ENCODE measurements at places on chromosomes 11 and 22.

- no peak for DNase-seq
These were observed 9.5 kb downstream of the ANO1 start for GRCh38 chr11:70087446-70088167.

- DNase-seq = no peak
These were observed 876 bp downstream of the MS4A12 start for GRCh38 chr11:60493454-60493853.

- no peak for DNase-seq
These were observed 78.4 kb downstream of the C11orf91 start for GRCh38 chr11:33622186-33622585.

GRCh38 chr11:92269021-92269420, 44.4 kb downstream of the FAT3 start:
- DNase-seq = no peak

- no peak for DNase-seq
These were observed 22.9 kb downstream of the POLD3 start for GRCh38 chr11:74615311-74615710.

DNA sequence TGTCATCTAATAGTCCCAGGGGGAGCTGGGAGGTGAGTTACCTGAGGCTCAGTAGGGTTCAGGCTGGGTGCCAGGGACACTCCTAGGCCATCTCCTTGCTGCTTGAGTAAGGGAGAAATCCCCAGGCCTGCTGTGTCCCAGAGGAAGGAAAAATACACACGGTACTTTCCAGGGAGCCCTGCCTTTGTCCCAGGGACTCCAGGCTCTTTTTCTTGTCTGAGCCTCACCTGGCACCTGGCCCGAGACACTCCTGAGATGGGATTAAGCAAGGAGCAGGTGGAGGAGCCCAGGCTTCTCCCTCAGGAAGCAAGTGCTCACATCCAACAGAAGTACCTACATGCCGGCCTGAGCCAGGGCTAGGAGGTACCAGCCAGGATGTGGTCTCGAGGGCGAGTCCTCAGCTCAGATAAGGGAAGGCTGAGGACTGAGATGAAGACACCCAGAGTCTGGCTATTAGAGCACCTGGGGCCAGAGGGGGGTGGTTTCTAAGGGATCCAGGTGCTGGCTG, 899 bp upstream of the KLHDC7B start:
- DNase-seq = peak; percentile 42

DNA sequence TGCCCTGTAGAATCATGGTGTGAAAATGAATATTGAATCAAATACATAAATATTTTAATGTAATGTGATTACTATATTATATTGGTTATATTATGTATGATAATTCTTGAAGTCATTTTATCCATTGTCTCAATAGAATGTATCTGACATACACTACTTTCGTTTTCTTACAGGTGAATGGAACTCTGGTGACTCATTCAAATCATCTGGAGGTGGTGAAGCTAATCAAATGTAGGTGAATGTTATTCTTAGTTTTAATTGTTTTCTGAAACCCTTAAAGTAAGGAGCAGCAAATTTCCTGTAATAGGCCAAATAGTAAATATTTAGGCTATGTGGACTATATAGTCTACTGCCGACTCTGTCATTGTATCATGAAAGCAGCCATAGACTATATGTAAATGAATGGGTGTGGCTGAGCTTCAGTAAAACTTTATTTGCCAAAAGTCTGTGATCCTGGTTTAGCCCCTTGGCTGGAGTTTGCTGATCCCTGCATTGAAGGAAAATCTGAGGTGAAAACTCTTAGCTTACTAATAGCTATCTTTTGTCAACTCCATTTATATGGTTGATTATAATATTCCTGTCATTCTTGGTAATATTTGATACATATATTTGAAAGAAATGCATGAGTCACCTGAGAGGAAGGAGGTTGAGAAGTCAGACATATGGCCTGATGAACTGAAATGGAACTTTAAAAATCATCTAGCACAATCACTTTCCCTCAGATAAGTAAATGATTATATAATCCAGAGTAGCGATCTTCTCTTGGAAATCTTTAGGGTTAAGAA, 87.2 kb upstream of the GRIK4 start:
- no peak for DNase-seq

GRCh38 chr11:113805640-113806039, 26.0 kb downstream of the CLDN25 start:
- DNase-seq = no peak

DNA sequence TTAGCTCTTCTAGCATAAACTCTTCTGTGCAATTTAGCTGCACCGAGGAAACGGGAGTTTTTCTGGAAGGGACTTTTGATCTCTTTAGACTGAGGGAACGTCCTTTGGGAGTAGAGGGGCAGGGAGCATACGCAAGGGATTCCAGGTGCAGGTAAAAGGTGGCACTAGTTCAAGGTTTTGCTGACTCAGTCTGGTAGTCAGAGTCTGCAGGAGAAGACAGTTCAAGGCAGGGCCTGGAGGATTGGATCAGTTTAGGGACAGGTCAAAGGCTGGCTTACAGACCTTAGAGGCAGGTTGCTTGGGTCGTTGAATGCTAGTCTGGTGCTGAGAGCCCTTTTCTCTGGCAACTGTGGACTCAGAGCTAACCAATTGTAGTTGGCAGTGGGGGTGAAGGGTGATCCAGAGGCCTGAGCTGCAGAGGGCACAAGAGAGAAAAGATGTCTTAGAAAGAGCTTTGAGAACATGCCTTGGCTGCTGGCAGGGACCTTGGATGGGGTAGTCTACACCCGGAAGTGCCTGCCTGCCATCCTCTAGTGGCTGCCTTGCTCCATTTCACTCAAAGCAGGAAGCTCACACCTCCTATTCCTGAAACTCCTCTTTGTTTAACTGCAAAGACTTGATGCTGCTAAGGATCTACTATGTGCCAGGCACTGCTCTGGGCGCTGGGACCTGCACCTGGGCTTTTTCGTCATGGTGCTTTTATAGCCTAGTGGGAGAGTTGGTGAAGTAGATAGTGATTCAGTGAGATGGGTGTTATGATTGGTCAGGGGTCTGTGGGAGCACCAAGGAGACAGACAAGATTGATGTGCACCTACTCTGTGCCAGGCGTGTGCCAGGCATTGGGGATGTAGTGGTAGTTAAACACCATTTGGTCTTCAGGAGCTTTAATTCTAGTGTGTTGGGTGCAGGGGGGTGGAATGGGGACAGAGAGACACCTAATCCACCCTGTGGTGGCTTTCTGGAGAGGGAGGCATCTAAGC, 17.1 kb downstream of the MIAT start:
- no peak for DNase-seq

- no peak for DNase-seq
These were observed 108.9 kb downstream of the GALNT18 start for GRCh38 chr11:11512929-11513328.

DNA sequence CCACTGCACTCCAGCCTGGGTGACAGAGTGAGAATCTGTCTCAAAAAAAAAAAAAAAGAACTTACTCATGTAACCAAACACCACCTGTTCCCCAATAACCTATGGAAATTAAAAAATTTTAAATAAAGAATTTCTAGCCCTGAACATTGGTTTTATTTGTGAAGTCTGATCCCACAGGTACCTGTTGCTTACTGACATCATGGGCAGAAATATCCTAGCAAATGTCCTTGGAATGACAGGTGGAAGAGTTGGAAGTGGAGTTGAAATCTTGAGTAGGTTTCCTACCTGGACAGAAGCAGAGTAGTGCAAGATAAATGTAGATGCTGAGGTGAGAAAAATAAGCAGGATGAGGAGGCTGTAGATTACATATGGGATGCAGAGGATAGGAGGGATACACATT, 17.2 kb downstream of the CD3D start:
- DNase-seq = no peak
